8988T (cell line): ENCODE measurements at places on chromosomes 7 and 10.

GRCh38 chr7:87653178-87653577 lies 25.0 kb downstream of the RUNDC3B start:
- DNase-seq: no peak

- DNase-seq: no peak
Observed at GRCh38 chr10:106355450-106355849, 809.1 kb downstream of the SORCS1 start.

DNA sequence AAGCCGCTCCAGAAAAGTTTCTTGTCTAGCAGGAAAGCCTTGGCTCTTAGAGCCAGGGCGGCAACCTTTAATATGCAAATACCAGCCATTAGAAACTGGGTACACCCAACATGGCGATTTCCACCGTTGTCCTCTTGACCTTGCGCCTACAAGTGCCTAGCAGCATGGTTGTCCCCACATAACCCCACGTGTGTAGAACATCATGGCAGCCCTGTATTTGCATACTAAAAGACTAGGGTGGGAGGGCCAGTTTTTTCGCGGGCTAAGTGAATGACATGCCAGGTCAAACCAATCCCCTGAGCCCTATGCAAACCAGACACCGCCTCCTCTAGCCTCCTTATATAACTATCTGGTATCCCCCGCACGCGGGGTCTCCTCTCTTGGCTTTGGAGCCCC lies 58.4 kb upstream of the FZD8 start:
- no peak for DNase-seq

GRCh38 chr7:124879103-124879502 lies 50.5 kb downstream of the POT1 start:
- DNase-seq: no peak

- DNase-seq: no peak
Observed at GRCh38 chr7:99505324-99505662, 831 bp downstream of the ZKSCAN5 start.

GRCh38 chr7:113550966-113551365 lies 367.8 kb downstream of the PPP1R3A start:
- no peak for DNase-seq

GRCh38 chr10:6411436-6411835 lies 168.6 kb downstream of the PRKCQ start:
- no peak for DNase-seq

- no peak for DNase-seq
Observed at GRCh38 chr7:119665796-119666195, 607.2 kb upstream of the KCND2 start.

DNA sequence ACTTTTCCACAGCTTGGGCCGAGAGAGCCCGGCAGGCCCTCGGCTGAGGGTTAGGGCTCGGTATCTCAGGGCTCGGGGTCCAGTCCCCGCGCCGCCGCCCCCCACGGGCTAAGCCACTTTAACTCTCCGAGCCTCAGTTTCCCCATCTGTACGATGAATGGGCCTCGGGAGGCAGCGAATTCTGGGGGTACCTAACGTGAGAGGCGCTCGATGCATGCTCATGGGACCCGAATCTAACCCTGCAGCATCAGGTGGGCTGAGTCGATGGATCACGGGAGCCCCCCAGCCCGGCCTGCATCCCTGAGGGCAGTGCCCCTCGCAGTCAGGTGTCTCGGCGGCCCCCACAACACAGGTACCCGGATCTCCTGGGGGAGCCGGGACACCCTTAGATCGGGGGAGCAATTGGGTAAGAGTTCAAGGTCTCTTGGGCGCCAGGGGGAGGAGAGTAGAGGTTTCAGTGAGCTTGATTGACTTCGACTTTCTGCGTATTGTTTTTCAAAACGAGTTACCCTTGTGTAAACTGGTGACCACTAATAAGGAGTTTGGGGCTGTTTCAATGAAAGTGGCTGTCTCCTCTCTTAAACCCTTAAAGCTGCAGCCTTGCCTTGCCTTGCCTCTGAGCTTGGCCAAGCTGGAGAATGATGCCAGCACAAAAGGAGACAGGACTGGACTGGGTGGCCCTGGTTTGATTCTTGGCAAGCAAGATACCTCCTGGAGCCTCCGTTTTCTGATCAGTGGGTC lies 631 bp downstream of the POR start:
- DNase-seq: no peak

DNA sequence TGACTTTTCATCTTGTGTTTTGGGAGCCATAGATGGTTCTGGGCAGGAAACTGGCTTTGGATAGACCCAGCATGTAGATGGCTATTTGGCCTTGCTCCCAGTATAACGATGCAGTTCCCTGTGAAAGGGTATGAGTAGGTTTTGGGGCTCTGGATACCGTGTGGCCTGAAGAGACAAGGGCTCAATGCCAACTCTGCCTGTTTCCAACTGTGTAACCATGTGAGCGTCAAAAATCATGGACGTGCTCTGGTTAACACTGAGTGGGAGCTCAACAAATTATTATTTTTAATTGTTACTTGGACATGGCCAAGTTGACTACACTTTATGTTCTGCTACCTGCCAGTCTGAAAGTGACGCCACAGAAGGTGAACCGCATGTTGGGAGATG lies 41.8 kb downstream of the EGFR start:
- no peak for DNase-seq

DNA sequence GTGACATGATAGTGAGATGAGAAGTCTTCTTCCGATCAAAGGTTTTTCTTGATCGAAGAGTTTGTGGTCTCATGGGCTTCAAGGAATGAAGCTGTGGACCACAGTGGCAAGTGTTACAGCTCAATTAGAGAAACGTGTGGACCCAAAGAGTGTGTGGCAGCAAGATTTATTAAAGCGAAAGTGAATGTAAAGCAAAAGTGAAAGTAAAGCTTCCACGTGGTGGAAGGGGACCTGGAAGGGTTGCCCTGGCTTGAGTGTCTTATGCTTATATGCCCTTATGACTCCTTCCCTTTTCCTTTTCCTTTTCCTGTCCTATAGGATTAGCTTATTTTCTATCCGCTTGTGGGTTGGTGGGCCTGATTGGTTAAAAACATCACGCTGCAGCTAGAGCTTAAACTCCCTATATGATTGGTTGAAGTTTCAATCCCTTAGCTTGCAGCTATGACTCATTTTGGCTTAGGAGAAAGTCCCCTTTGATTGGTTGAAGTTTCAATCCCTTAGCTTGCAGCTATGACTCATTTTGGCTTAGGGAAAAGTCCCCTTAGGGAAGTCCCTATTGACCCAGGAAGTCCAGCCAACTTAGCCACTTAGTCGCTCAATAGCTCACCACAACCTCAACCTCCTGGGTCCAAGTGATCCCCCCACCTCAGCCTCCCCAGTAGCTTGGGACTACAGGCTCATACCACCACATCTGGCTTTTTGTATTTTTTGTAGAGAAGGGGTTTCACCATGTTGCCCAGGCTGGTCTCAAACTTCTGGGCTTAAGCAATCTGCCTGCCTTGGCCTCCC lies 34.7 kb downstream of the MRPS24 start:
- DNase-seq: no peak

- no peak for DNase-seq
Observed at GRCh38 chr10:33423154-33423529, 88.7 kb upstream of the NRP1 start.

GRCh38 chr7:57772126-57772924 lies 322.3 kb downstream of the ZNF716 start:
- DNase-seq: no peak

- DNase-seq: no peak
Observed at GRCh38 chr7:2109251-2109872, 123.4 kb downstream of the MAD1L1 start.

DNA sequence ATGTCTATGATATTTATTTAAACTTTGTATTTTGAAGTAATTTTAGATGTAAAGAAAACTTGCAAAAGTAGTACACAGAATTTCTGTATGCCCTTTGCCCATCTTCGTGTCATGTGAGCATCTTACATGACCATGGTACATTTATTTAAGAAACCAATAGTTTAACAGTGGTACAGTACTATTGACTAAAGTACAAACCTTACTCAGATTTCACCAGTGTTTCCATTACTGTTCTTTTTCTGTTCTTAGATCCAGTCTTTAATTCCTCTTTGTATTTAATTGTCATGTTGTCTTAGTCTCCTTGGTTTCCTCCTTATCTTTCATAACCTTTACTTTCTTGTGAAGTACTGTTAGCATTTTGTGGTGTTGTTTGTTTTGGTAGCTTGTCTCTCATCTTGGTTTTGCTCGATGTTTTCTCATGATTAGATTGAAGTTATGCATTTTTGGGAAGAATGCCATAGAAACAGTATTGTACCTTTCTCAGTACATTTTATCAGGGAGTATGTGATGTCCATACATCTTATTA lies 24.1 kb downstream of the TAX1BP1 start:
- no peak for DNase-seq

- DNase-seq: no peak
Observed at GRCh38 chr7:130996833-130997231, 262.8 kb upstream of the KLF14 start.

- no peak for DNase-seq
Observed at GRCh38 chr7:157507987-157508386, 171.2 kb downstream of the DNAJB6 start.

- DNase-seq: no peak
Observed at GRCh38 chr10:59456199-59456598, 93.8 kb upstream of the FAM13C start.

- DNase-seq: no peak
Observed at GRCh38 chr10:1171586-1171985, 115.4 kb downstream of the WDR37 start.

- DNase-seq: no peak
Observed at GRCh38 chr7:74514131-74514591, 60.5 kb downstream of the GTF2IRD1 start.

DNA sequence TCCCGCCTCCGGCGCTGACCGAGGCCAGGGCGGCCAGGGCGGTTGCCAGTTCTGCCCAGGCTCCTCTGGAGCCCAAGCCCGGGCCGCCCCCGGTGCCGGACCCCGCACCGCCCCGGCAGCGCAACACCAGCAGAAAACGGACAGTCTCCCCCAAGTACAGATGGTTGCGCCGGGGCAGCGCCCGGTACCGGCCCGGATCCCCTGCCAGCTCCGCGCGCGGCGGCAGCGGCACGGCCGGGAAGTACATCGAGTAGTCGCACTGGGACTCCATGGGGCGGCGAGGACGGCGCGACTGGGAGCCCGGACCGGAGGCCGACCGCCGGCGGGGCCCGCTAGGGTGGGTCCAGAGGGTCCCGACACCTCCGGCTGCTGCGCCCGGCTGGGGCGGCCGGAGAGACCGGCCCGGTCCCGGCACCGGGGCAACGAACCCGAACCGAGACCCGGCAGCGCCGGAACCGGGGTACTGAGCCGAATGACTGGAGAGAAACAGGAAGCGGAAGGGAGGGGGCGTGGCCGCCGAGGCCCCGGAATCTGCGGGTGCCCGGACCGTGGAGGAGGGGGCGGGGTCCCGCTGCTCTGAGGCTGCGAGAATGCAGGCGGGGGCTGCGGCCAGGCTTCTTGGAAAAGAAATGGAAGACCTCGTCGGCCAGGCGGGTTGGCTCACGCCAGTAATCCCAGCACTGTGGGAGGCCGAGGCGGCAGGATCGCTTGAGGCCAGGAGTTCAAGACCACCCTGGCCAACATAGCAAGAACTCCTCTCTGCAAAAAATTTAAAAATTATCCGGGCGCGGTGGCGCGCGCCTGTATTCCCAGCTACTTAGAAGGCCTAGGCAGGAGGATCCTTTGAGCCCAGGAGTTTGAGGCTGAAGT lies at the start of gene TRAPPC14:
Gene TRAPPC14, minus strand, starts transcription at position 495 of the 870 bp plus-strand sequence. Its CDS starts 224 bp downstream, at position 271.
- peak; percentile 90 for DNase-seq

DNA sequence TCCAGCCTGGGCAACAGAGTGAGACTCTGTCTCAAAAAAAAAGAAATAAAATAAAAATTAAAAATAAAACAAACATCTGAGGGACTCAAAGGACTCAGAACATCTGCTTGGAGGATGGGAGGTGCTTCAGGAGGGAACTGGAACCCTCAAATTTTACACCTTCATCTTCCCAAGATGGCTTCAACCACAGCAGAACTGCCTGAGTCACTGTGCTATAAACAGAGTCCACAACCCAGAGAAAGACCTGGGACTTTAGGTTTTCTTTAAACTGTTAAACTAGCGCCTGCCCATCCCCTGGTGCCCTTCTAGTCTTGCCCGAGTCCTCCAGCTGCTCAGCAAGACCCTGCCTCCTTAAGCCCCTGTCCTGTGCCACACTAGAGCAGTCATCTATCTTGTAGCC lies 40.8 kb downstream of the RGS10 start:
- no peak for DNase-seq

- no peak for DNase-seq
Observed at GRCh38 chr7:6432781-6433180, 15.0 kb downstream of the DAGLB start.

- DNase-seq: no peak
Observed at GRCh38 chr10:75634947-75635346, 203.5 kb downstream of the LRMDA start.

DNA sequence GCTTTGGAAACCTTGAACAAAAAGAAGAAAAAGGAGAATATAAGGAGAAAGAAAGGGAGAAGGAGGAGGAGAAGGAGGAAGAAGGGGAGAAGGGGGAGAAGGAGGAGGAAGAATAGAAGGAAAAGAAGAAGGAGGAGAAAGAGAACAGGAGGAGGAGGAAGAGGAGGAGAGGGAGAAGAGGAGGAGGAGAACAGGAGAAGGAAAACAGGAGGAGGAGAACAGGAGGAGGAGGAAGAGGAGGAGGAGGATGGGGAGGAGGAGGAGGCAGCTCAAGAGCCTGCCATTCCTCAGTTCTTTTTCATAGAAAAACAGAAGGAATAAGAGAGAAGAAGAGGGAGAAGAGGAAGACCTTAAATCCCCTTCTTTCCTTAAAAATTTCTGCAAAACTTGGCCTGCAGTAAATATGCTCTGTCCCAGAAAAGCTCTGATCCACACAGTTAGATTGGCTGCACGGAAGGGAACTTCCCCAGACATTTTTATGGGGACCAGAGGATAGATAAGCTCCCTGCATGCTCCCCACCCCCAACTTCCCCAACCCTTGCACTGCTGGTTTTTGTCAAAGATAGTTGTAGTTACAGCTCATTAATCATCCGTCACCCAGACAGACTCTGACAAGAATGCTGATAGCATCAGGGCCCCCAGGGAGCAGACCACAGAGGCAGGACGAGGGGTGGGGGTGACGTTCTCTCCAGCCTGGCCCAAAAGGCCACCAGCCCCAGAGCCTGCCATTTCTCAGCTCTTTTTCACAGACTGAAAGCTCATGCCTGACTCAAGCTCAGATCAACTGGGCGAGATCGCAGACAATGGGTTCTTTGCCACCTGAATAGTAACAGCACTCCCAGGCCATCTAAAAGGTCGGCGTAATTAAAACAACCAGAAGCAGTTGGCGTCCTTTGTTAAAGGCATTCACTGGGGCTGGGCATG lies 34.5 kb upstream of the LYZL1 start:
- no peak for DNase-seq

DNA sequence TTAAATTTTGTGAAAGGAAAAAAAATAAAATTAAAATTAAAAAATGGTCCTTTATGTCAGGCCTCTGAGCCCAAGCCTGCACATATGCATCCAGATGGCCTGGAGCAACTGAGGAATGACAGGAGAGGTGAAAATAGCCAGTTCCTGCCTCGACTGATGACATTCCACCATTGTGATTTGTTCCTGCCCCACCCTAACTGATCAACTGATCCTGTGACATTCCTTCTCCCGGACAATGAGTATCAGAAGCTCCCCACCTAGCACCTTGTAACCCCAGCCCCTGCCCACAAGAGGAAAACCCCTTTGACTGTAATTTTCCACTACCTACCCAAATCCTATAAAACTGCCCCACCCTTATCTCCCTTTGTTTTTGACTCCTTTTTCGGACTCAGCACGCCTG lies 972.2 kb upstream of the GHITM start:
- no peak for DNase-seq
